Activated T-helper 1 cell treated with Interleukin-2 at 50 U/mL for 16 hours (primary cell): ENCODE measurements at places on chromosomes 5 and 9.

- no peak for DNase-seq
Observed at GRCh38 chr5:23721336-23721735, 213.9 kb downstream of the PRDM9 start.

GRCh38 chr5:72140711-72141110 lies 33.4 kb downstream of the MAP1B start:
- no peak for DNase-seq

DNA sequence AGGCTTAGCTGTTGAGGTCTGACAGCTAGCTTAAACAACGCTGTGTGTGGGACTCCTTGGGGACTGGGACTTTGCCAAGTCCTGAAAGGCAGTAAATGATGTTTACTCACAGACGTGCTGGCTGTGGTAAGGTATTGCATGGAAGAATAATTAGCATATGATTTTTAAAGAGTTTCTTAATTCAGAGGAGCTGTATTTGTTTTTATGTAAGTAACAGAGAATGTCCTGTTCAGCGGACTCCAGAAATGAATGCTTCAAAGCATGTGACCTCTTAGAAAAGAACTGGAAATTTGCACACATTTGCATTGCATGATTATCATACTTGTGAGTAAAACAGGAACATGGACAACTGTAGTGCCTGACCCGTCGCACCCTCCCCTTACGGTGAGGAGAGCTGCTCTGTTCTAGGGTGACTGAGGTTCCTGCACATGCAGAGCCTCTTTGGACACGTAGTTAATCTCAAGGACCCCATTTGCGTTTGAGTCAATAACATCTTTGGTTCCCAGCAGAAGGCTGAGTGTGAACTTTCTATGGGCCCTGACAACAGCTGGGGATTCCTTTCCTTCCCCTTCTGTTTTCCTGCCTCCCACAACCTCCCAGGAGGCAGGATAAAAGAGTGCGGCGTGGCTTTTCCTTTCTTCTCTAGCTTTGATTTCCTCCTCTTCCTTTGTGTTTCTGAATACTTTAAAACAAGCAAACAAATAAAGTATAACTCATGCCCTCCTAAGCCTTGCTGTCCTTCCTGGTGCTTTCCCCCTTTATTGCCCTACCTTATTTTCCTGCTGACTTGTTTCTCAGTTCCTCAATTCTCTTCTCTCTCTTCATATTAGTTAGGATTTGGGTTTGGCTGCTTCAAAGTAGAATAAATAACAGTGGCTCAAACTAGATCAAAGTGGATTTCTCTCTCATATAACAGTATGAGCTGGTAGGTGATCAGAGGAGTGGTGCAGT lies 157.2 kb upstream of the CD180 start:
- DNase-seq: no peak

- no peak for DNase-seq
Observed at GRCh38 chr5:147504011-147504410, 5.9 kb downstream of the DPYSL3 start.

DNA sequence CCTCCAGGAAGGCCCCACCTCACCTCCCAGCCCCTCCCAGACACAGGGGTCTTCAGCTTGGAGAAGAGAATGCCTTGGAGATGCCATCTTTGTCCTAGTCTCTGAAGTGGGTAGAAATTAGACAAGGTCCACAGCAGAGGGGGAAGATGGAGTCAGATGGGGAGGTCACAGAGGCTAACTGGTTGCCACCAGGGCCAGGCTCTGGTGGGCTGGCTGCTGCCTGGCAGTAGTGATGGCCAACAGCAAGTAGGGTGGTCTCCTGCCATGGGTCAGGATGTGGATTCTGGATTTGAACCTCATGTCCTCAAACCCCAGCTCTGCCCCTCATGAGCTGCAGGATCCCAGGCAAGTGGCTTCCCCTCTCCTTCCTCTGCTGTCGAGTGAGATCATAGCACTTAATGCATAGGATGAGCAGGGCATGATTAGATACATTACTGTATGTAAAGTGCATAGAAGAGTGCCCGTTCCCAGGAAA lies 38.7 kb upstream of the NEK6 start:
- no peak for DNase-seq

DNA sequence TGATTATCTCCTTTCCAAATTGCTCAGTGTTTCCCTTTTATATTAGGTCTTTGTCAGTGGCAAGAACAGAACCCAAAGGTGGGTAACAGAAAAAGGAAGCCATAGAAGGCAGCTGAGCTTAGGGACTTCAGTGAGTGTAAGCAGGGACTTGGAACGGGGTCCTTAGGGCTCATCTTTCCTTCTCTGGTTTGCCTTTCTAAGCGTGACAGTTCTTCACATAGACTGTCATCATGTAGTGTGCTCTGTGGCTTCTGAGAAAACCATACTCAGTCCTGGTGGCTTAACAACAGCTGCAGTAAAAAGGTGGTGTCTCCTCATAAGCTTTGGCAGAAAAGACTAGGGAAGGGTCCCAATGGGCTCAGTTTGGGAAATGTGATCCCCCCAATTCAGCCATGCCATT lies 108.8 kb downstream of the SLC12A2 start:
- no peak for DNase-seq

DNA sequence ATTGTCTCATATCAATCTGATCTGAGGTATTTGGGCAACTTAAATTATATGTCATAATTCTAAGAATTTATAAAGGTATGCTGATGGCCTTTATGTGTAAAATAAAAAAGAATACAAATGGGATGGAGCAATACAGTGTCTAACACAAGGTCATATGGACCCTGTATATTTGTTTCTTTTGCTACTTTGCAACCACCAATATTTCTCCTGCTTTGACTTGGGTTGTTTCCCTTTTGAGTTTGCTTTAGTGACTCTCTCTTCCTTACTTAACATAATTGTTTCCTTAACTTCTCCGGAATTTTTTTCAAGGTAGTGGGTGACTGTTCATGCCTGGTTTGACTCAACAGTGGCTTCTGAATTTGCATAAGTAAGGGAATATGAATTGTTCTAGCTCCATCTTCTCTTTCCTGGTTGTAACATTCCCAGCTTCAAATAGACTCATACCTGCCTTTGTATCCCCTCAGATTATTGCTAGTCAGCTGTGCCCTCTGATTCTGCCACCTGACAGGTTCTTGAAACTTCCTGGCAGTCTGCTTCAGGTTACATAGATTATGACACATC lies 30.2 kb upstream of the ANXA1 start:
- no peak for DNase-seq

DNA sequence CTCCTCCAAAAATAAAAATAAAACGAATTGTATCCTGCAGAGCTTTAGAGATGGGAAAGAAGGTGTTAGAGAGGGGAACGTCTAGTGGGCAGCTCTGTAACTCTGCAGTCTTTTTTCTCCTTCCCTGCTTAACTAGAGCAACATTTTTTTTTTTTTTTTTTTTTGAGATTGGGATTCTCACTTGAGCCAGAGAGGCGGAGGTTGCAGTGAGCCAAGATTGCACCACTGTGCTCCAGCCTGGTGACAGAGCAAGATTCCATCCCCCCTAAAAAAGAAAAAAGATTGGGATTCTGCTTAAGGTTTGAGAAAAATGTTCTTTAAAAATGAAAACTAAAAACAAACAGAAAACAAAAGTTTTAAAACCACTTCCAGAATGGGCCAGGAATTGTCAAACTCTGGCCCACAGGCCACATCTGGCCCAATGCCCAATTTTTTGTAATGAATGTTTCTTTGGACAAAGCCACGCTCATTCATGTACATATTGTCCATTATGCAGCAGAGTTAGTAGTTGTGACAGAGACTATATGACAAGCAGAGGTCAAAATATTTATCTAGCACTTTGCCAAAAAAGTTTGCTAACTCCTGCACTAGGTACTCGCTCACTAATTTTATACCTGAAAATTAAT lies 98.5 kb downstream of the ZCCHC7 start:
- no peak for DNase-seq

GRCh38 chr5:145975001-145975360 lies 38.6 kb downstream of the SH3RF2 start:
- no peak for DNase-seq

DNA sequence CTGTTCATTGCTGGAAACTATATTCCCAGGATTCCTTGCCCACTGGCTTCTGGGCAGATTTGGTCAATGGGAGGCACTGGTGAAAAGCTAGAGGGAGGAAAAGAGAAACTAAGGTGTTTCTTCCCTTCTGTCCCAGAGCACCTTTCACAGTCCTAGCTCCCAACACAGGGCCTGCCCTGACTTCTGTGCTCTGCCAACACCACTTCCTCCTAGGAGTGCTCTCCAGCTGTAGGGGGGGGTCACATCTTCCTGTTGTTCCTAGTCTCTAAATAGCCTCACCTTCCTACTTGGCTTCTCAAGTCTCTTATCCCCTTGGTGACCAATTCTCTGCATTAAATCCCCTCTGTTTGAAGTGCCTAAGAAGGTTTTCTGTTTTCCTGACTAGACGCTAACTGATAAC lies 115.4 kb downstream of the ADRB2 start:
- DNase-seq: no peak

- DNase-seq: no peak
Observed at GRCh38 chr5:106094839-106095238, 1575.9 kb downstream of the EFNA5 start.

- DNase-seq: no peak
Observed at GRCh38 chr5:170630711-170631141, 126.9 kb downstream of the KCNIP1 start.

GRCh38 chr9:34992376-34992951 lies 2.9 kb downstream of the DNAJB5 start:
- DNase-seq: no peak

DNA sequence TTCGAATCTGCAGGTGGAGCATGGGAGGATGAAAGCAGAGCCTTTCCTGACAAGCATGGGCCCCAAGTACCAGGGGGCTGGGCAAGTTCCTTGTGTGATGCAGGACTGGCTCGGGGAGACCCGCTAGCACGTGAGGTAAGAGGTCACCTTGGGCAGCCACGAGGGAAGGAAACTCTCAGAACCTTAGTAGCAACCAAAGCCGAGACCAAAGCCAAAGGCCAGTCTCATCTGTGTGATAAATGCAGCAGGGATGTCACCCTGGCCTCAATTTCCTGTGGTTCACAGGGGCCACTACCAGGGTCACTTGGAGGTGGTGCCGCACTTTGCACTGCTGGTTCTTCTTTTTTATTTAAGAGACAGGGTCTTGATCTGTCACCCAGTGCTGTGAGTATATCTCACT lies 39.5 kb downstream of the PRRT1B start:
- DNase-seq: no peak

GRCh38 chr9:35967042-35967441 lies 9.1 kb upstream of the OR2S2 start:
- no peak for DNase-seq

DNA sequence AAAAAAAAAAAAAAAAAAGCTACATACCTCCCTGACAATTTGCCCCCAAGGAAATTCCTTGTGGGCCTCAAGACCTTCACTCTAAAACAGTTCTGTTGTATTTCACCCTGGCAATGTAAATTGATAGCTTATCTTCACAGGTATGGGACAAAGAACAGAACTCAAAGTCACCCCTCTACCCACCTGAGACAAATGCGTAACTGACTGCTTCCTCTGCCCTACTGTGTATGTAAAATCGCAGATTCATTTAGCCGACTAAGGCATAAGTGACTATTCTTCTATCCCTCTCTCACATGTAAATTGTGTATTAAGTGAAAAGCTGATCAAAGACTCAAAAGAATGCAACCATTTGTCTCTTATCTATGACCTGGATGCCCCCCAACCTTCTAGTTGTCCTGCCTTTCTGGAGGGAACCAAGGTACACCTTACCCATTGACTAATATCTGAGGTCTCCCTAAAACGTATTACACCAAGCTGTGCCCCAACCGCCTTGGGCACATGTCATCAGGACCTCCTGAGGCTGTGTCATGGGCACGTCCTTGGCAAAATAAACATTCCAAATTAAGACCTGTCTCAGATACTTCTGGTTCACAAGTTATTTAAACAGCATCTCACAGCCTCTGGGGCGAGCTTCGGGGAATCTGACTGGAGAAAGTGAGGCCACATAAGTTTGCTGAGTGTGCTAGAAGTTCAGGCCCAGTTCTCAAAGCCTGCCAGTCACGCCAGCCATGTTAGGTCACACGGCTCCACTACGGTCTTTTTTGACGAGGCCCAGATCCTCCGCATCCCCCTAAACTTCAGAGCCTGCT lies 954 bp downstream of the TBCA start:
- no peak for DNase-seq

- no peak for DNase-seq
Observed at GRCh38 chr9:125785248-125785751, 38.1 kb downstream of the PBX3 start.

DNA sequence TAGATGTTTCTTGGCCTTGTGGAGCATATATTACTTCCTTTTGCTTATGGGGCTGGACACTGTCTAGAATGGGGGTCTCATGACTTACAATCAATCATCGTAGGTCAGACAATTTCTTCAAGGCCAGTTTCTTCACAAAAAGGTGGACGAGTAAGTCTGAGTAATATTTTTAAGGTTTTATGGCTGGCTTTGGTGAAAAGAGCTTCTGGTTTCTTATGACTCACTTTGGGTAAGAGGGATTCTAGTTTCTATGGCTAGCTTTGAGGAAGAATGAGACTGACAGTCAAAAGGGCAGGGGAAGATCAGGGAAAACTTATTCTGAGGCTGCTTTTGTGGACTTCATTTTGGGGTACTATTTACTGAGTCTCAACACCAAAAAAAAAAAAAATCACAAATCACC lies 2067.2 kb upstream of the C9orf72 start:
- no peak for DNase-seq

- no peak for DNase-seq
Observed at GRCh38 chr5:44821164-44821563, 12.4 kb downstream of the MRPS30 start.

- no peak for DNase-seq
Observed at GRCh38 chr5:129912601-129913255, 8.5 kb downstream of the CHSY3 start.

GRCh38 chr5:133824661-133825254 lies 143.7 kb downstream of the C5orf15 start:
- no peak for DNase-seq

GRCh38 chr5:107135391-107135790 lies 535.3 kb downstream of the EFNA5 start:
- no peak for DNase-seq

GRCh38 chr9:124683043-124683442 lies 88.1 kb downstream of the NR6A1 start:
- no peak for DNase-seq

- no peak for DNase-seq
Observed at GRCh38 chr9:93801120-93801519, 154.0 kb downstream of the BARX1 start.

DNA sequence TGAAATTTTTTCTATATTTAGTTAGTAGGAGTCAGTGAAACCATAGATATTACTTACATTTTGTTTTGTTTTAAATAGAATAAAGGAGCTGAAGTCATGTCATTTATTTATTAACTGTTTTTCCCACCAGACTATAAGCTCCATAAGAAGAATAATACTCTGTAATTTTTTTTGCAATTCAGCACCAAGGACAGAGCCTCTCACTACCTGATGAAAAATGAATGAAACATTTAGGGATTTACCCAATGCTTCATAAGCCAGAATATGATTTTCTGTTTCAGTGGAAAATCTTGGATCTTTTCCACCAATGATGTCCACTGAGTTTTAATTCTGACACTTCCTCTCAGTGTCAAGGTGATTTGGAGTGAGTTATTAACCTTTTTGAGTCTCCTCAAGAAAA lies 624.9 kb upstream of the GRAMD2B start:
- DNase-seq: no peak
